Stimulated activated CD4-positive, alpha-beta T cell treated with anti-CD3 and anti-CD28 coated beads, Interleukin-15, amount 100 ng/mL, for 1 hour (primary cell): ENCODE measurements at places on chromosomes 7 and 10.

- DNase-seq: no peak
These were observed 410.8 kb upstream of the PODXL start for GRCh38 chr7:131967216-131967730.

DNA sequence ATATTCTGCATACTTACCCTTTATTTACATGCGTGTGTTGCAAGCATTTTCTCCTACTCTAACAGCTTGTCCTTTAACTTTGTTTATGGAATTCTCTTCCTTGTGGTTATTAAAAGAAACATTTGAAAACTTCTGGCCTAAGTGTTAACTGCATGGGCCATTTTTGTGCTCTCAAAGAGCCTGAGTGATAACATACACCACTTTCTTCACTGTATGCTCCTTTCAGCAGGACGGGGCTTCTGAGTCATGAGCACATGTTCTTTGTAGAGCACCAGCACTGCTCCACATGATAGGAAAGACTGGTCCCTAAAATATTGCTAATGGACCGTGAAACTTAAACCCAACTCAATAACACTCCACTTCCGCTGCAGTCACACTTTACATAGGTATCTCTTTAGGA is 1093.6 kb upstream of the GHITM start:
- no peak for DNase-seq

DNA sequence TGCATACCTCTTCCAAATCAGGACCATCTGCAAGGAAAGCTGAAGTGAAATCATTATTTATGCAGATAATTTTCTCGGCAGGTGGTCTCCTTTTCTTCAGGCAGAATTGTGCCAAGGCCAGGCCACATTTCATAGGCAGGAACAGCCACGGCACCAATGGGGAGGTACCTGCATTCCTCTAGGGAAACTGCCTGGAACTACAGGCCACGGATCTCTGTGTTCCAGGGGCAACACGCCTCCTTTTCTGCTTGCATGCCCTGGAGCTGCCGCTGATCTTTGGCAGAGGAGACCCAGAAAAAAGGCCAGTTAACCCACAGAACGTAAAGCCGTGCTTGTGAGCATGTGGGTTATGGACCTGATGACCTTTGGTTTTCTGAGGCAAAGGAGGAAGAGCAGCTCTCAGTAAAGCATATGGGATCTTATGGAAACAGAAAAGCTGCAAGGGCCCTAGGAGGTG is 111.2 kb upstream of the KIAA1217 start:
- DNase-seq: no peak

GRCh38 chr10:59991661-59992060 is 85.3 kb upstream of the CCDC6 start:
- DNase-seq: no peak

DNA sequence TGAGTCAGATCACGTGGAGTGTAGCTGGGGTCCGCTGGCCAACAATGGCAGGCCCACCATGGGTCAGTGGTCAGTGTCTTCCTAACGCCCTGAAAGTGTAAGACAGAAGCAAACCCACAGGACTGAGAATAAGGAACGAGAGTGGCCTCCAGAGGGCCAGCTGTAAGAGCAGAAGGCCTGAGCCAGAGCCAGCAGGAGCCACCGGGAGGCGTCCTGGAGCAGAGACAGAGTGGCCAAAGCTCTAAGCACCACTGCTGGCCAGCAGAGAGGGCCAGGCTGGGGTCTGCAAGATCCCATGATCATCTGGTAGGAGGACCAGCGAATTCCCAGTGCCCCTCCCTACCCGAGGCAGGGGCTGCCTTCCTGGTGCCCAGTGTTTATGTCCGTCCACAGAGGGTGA is 9.2 kb downstream of the CCDC201 start:
- no peak for DNase-seq

- no peak for DNase-seq
These were observed 104.0 kb downstream of the SLIT1 start for GRCh38 chr10:97081621-97082235.

- DNase-seq: no peak
These were observed 1183.7 kb upstream of the SORCS1 start for GRCh38 chr10:108348215-108348614.

DNA sequence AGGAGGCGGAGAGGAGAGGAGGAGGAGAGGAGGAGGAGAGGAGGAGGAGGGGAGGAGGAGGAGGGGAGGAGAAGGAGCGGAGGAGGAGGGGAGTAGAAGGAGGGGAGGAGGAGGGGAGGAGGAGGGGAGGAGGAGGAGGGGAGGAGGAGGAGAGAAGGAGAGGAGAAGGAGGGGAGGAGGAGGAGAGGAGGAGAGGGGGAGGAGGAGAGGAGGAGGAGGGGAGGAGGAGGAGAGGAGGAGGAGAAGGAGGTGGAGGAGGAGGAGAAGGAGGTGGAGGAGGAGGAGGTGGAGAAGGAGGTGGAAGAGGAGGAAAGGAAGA is 15.5 kb upstream of the CRCP start:
- DNase-seq: no peak

DNA sequence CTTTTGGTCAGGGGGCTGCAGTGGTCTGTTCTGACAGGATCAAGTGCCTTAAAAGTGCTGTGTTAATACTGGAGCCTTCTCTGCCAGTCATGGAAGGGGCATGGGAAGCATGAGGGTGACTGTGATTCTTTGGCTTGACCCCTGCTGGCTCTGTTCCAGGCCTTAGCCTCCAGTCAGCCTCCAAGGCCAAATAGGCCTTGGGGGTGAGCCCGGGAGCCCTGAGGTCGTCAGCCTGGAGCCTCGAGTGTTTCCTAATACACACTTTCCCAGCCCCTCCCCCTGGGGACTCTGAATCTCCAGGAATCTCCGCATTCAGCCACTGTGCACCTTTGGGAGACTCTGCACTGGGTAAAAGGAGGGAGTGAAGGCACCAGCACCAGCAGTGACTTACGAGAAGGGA is 10.0 kb downstream of the HKDC1 start:
- no peak for DNase-seq

DNA sequence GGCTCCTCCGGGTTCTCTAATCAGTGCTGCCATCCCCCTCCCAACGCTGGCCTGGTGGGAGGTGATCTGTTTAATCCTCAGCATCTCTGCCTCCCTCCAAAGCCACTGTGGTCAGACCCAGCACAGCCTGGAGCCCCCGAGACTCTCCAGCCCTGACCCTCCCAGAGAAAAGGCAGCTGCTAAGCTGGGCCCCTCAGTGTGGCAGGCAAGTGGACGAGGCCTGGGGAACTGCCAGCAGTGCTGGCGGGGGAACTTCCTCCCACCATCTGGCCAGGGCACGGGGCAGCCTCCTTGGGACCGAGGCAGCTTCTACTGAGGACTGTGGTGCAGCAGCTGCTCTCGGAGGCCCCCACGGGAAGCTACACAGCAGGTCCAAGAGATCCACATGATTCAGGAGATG is 51.1 kb downstream of the DPYSL4 start:
- DNase-seq: no peak

- DNase-seq: no peak
These were observed 11.1 kb downstream of the FAM53B start for GRCh38 chr10:124732931-124733570.

- DNase-seq: peak; percentile 3
These were observed 851 bp upstream of the GOT1 start for GRCh38 chr10:99431190-99431760.

GRCh38 chr7:25069900-25070443 is 55.1 kb downstream of the CYCS start:
- DNase-seq: no peak

GRCh38 chr7:105803429-105803736 is 73.0 kb downstream of the ATXN7L1 start:
- no peak for DNase-seq

- DNase-seq: no peak
These were observed 305.1 kb upstream of the CSTF2T start for GRCh38 chr10:52004342-52004949.

- DNase-seq: no peak
These were observed 206.3 kb downstream of the NXPH1 start for GRCh38 chr7:8639668-8640067.

GRCh38 chr7:2612445-2613097 is 19.2 kb upstream of the TTYH3 start:
- DNase-seq: no peak

DNA sequence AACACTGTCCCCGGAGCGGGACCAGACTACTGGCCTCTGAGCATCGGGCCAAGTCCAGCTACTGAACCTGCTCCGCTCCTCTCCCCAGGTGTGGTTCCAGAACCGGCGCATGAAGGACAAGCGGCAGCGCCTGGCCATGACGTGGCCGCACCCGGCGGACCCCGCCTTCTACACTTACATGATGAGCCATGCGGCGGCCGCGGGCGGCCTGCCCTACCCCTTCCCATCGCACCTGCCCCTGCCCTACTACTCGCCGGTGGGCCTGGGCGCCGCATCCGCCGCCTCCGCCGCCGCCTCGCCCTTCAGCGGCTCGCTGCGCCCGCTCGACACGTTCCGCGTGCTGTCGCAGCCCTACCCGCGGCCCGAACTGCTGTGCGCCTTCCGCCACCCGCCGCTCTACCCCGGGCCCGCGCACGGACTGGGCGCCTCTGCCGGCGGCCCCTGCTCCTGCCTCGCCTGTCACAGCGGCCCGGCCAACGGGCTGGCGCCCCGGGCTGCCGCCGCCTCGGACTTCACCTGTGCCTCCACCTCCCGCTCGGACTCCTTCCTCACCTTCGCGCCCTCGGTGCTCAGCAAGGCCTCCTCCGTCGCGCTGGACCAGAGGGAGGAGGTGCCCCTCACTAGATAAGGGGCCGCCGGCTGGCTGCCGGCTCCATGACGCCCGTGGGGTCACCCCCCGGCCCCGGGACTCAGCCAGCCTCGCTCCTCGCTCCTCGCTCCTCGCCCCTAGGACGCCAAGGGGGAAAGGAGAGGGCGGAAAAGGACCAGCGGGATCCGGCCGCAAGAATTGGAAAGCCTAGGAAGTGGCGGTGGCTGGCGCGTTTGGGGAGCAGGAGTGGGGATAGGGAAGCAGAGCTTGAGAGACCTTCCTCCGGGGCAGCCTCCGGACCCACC is 3.4 kb downstream of the EVX1 start:
- no peak for DNase-seq

- DNase-seq: no peak
These were observed 363.9 kb downstream of the MALRD1 start for GRCh38 chr10:19412531-19412930.

DNA sequence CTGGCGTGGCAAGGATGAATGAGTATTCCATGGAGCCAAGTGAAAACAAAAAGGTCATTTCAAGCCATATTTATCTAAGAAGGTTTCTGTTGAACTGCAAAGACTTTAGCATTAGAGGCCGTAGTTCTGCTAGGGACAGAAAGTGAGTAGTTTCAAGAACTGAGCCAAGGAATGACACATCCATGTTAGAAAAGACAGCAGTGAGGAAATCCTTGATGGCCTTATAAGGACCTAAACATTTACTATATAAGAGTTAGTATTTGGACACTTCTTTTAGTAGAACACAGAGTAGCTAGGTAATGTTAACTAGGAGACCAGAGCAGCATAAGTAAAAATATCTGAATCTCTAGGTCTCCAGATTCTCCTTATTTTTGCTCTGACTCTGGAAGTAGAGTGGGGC is 329.8 kb upstream of the SEMA3D start:
- no peak for DNase-seq

DNA sequence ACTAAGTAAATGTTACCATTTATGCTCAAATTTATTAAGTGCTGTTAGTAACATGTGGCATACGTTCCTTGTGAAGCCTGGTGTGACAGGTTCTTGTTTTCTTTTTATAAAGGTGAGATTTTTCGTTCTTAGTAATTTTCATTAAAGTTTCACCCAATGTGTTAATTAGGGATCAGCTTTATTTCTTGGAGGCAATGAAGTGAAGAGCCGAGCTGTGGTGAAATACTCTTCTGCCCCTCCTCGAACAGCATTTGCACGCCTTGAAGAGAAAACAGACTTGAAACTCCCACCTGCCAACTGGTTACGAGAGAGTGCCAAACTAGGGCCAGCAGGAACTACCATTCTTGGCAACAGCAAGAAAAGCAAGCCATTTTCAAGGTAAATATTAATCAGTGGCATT is 1.5 kb downstream of the EDRF1 start:
- DNase-seq: no peak

DNA sequence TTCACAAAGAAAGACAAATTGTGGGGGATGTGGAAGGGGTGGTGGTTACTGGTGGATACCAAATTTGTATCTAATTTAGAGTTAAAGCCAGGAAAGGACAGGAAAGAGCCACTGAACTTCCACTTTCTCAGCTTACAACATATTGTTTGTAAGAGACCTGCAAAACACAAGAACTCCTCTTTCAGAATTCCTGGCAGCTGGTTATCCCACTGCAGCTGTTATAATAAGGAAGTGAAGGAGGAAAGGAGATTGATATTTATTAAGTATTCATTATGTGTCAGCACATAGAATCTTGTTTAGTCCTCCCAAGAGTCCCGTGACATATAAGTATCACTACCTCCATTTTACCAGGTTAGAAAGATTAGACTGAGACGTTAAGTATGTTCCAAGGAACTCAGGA is 481.7 kb downstream of the PHTF2 start:
- DNase-seq: no peak

DNA sequence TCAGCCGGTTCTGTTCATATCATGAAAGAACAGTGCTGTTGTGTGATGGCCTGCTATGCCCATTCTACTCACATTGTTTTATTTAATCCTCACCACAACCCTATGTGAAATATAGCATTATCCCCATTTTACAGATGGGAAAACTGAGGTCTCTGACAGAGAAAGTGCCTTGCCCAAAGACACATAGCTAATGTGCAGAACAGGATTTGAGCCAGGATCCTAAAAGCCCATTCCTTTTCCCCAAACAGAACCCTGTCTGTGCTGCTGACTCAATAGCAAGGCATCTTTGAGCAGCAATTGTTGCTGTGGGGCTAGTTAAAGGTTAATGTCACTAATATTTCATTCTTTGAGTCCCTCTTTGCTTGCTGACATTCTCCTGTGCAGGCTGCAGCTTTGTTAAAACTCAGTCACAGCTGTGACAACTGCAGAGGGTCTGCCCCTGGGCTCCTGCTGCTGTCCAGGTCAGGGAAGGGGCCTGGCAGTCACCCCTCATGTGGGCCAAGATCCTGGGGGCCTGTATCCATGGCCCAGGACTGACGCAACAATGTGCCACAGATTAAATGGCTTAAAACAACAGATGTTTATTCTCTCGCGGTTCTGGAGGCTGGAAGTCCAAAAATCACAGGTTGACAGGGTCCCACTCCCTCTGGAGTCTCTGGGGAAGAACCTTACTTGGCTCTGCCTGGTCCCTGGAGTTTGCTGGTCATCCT is 40.4 kb downstream of the AFAP1L2 start:
- no peak for DNase-seq

GRCh38 chr7:85630904-85631600 is 444.2 kb upstream of the SEMA3D start:
- DNase-seq: no peak
